ENCODE measurements at places on chromosomes 13 and 19.

- ATAC-seq = peak; percentile 59
Observed at GRCh38 chr13:80361883-80362327, 21.0 kb upstream of the SPRY2 start.

DNA sequence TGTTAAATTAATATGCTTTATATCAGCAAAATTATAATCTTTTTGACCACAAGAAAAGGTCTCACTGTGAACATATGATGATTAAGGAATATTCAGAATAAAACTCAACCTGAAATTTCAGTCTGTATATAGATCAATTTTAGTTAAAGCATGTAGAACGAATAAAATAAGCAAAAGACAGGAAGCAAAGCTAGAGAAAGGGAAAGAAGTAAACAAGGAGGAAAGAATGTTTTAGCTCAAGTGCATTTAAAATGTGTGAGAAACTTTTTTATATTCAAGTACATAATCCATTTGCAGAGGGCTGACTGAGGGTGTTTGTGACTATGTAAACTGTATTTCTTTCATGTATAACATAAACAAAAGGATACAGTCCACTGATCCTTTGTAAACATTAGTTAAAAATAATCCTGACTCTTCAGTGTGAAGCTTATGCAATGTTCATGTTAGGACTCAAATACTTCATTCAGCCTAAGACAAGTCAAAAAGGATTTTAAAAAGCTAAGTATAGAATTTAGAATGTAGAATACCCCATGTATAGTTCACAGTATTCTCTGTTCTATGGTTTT is 472.1 kb downstream of the DIAPH3 start:
- ATAC-seq = no peak

DNA sequence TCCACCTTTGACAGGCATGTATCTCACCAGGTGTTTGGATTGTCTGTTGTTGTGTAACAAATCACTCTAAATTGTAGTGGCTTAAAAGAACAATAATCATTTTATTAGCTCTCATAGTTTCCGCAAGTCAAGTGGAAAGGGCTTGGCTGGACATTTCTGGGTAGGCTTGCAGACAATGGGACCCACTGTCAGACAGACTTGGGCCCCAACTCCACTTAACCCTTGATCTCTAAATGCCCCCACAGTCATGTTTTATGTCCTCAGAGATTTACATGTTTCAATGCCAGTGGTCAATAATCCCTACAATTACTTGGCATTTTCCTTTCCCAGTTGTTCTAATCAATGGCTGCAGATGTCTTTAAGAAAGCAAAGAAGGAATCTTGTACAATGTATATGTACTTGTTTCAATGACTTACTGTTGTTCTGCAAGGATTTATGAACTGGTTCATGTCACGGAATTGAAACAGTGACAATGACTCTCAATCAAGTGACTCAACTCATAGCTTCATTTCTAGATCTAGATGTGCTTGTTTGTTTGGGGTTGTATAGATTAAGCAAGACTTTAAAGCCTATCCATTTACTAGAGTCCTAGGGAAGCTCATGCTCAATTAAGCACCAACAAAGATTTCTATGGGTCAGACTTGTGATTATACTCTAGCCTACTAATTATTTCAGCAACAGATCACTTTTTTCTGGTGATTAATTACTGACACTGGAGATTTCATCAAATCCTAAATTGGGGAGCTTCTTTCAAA is 510.1 kb upstream of the NBEA start:
- ATAC-seq = no peak

DNA sequence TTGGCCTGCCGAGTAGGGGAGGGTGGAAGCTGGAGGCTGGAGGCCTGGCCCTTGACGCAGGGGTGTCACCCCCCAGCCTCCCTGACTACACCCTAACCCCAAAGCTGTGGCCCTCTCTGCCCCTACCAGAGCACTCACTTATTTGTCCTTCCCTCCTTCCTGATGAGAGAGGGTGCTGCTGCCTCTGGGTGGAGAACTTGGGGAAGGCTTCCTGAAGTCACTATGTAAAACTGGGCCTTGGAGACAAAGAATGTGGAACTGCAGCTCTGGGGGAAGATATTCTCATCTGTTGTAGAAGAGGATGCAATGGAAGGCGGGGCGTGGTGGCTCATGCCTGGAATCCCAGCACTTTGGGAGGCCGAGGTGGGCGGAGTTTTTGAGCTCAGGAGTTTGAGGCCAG is 485.2 kb downstream of the ZNF536 start:
- no peak for ATAC-seq

- ATAC-seq = peak; percentile 65
Observed at GRCh38 chr13:51502153-51502651, 49.4 kb upstream of the INTS6 start.

DNA sequence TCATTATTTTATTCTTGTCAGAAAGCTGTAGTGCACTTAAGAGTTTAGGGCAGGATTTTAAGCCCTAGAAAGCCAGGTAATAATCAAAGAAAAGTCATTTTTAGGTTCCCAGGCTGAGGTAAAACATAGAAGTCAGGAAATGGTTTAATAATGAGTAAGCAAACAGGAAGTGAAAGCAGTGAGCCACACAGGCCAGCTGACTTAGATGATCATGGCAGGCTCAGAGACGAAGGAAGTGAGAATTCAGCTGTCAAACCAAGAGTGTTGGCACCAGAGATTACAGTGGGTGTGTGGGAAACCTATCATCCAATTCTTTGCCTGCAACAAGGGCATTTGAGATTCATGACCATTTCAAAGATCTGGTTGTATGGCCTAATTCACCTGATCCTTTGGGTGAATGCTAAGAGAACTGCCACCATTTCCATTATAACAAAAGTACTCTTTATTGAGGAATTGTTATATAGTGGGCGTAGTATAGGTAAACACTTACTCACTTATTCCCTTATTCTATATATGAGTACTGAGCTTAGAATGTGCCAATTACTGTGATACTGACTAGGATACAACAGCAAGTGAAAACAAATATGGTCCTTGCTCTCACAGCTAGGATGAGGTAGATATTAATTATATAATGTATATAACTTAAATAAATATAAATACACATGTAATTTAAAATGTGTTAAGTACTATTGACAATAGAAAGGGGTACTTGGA is 103.7 kb upstream of the EDNRB start:
- peak; percentile 60 for ATAC-seq

GRCh38 chr13:80177327-80177726 is 163.6 kb downstream of the SPRY2 start:
- no peak for ATAC-seq

- ATAC-seq = peak; percentile 15
Observed at GRCh38 chr13:46571189-46571908, 18.4 kb downstream of the LRCH1 start.

DNA sequence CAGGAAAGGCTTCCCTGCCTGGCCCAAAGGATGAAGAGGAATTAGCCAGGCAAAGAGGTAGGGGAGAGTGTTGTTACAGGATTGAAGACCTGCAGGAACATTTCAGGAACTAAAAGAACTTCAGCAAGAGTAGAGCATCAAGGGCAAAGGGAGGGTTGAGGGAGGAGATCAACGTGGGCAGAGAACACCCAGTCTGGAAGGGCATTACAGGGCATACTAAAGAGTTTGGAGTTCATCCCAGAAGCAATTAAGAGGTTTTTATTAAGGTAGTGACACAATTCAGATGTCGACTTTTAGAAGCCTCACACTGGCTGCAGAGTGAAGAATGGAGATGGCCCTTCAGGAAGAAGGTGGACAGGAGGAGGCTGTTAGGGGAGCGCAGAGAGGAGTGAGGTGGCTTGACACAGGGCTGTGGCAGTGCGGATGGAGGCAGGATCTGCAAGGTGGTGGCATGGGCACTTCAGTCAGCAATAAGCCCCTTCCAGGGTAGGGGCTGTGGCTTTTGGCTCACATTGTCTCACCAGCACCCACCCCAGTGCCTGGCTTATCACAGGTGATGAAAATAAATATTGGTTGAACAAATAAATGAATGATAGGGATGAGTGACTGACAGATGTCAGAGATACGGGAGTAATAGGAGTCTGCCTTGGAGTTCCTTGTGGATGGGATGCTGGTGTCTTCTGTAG is 24.9 kb downstream of the TEX26 start:
- ATAC-seq = no peak

- no peak for ATAC-seq
Observed at GRCh38 chr13:93882086-93882651, 597.3 kb downstream of the DCT start.

GRCh38 chr13:40105231-40105630 is 449.8 kb downstream of the COG6 start:
- ATAC-seq = no peak

DNA sequence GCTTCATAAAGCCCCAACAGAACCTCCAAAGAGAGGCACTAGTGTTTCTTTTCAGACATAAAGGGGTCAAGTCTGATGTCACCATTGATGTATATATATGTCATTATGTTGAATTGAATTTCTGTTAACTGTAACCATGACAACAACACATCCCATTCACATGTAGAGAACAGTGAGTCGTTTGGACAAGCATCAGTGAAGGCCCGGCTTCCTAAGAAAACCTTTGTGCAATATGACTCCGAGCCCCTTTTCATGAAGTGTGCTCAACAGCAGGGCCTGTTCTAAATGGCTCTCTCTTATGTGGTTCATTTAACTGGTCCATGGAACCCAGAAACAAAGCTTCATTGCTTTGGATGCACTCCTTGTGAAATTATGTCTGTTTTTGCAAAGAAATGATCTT is 67.2 kb upstream of the UBL3 start:
- ATAC-seq = no peak

DNA sequence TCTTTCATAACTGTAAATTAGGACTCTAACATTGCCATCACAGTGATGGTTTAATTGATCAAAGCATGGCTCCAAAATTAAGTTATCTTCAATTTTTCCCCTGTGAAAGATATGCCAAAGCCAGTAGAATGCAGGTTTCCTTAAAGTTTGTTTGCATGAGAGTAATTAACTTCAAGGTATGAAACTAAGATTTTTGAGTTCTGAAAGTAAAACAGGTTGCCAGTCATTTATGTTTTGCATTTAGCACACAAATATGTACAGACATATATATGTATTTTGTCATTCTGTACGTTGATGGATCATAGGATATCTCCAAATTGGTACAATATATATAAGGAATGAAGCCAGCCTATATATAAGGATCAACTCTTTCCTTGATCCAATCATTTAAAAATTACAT is 23.6 kb upstream of the NDFIP2 start:
- ATAC-seq = no peak

- peak; percentile 70 for ATAC-seq
Observed at GRCh38 chr13:97295283-97296182, 73.4 kb downstream of the MBNL2 start.

DNA sequence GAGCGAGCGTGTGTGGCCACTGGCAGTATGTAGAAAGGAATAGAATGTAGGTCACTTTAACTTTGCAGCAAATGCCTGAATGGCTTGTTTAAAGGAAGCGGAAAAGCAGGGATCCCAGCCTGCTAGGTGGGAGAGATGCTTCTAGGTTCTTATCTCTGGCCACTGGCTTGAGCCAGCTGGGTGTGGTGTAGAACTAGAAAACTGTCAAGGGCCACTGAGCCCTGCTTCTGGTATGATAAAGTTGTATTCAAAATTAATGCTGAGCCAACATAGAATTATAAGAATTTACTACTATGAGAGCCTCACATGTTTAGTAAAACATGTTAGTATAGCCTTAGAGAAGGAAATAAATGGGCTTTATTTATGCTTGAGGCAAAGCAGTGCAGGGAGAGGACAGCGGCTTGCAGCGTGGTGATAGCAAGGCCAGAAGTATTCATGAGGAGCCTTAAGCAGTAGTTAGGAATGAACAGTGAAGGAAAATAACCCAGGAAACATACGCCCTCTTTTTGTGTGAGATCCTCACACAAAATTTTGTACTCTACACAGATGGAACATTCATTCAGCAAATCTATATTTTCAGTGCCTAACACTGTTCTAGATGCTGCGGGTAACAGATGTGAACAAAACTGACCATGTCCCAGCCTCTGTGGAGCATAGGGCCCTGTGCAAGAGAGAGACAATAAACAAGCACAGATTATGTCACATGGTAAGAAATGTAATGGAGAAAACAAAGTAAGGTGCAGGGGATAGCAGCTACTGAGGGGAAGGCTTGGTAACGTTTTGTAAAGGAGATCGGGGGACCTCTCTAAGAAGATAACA is 863.2 kb downstream of the DIAPH3 start:
- peak; percentile 24 for ATAC-seq
